HTR-8/SVneo (cell line): ENCODE measurements at places on chromosomes 13 and 19.
A peak's percentile ranks its signal among the peaks of the same experiment; 100 is the strongest.

DNA sequence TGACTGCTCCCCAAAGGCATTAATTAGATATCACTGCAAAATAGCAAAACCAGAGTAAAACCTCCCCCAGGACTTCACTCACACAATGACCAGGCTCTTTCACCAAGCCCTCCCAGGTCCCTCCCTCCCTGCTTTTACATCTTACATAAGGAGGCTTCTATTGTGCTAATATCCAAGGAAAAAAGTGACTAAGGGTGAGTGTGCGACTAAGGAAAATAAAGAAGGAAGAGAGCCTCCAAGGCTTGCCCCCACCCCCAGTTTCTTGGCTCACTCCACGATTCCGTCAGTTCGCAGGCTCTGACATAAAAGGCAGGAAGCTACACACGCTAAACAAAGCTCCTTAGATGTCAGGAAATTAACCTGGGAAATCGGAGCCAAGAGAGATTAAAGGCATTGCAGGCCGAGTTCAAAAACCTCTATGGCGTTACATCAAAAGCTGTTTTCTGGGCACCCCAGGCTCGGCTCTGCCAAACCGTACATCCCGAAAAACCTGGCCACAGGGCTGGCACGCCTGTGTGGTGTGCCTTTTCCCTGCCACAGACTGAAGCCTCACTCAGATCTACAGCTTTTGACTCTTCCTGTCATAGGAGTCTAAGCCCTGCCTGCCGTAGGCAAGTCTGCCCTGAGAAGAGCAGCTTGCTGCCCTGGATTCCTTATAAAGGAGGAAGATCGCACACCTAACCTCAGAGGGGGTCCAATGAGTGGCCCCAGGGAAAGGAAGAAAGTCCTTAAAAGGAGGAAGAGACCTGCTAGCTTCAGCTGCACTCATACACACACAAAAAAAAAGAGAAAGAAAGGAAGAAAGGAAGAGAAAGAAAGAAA, 67.0 kb upstream of the SERP2 start:
- DNase-seq = peak; percentile 26

GRCh38 chr13:21328836-21329477, 130.1 kb downstream of the ZDHHC20 start:
- no peak for DNase-seq

- no peak for DNase-seq
These were observed 69.9 kb downstream of the TSC22D1 start for GRCh38 chr13:44506251-44506650.

- no peak for DNase-seq
These were observed 14.6 kb downstream of the KBTBD7 start for GRCh38 chr13:41179593-41180250.

- DNase-seq = no peak
These were observed 351.2 kb upstream of the ARGLU1 start for GRCh38 chr13:106919133-106919532.

GRCh38 chr13:96248103-96248502, 158.2 kb downstream of the HS6ST3 start:
- no peak for DNase-seq

DNA sequence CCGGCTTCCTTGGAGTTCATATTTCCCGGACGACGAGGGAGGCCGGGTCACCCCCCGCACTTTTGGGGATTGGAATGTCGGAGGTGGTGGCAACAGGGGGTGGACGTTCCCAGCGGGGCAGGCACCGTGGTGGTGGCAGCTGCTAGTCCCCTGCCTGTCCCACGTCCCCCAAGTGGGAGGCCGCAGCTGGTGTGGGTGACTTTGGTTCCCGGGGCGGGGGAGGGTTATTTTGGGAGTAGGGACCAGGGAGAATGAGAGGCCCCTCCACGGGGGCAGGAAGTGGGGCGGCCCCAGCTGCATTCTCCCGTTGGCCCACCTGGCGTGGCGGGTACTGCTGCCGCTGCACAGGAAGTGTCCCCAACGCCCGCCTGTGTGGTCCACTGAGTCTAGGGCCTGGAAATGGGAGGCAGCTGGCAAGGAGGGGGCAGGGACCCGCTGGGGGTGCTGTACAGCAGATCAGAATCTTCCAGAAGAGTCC, 11.1 kb upstream of the PLIN3 start:
- no peak for DNase-seq

DNA sequence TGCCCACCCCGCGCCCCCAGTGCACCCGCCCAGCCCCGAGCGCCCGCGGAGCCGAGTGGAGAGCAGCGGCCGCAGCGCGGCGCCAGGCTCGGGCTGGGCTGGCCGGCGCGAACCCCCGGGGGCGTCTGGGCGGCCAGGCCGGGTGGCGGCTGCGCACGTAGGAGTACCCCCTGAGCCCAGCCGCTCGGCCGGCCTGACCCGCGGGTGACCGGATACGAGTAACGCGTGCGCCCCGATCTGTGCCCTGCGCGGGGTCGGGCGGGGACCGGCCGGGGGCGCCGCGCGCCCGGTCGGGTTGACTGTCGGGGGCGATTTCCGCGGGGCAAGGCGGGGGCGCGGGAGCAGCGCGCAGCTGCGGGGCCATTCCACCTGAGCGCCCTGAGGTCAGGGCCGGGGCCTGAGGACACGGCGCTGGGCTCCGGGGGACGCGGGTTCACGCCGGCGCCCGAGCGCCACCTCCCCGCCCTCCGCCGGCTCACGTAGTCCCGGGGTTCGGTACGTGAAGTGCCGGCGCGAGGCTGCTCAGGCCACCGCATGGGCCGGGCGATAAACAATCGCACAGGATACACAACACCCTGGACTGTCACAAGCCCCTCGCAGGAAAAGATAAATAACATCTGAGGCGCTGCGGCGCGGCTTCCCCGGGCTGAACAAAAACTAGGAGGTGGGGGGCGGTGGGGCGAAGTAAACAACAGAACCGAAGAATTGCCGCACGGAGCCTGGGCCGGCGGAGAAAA, 37.6 kb upstream of the FLT1 start:
- DNase-seq = no peak

DNA sequence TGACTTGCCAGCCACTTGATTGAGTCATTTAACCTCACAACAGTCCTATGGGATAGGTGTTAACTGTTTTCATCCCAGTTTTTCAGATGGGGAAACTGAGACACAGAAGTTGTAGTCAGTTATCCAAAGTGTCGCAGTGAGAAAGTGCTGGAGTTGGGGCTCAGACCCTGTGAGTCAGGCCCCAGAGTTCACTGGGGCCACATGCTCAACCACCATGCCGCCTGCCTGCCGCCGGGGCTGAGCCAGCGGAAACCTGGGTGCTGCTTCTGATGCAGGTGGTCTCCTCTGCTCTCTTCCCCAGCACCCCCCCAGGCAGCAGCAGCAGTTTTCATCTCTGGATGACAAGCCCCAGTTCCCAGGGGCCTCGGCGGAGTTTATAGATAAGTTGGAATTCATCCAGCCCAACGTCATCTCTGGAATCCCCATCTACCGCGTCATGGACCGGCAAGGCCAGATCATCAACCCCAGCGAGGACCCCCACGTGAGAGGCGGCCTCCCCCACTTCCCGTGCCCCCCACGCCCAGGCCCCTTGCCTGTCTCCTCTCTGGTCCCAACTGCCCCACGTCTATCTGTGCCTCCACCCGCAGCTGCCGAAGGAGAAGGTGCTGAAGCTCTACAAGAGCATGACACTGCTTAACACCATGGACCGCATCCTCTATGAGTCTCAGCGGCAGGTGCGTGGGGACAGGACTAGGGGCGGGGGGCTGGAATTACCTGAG, 12.9 kb downstream of the BCKDHA start:
- no peak for DNase-seq

DNA sequence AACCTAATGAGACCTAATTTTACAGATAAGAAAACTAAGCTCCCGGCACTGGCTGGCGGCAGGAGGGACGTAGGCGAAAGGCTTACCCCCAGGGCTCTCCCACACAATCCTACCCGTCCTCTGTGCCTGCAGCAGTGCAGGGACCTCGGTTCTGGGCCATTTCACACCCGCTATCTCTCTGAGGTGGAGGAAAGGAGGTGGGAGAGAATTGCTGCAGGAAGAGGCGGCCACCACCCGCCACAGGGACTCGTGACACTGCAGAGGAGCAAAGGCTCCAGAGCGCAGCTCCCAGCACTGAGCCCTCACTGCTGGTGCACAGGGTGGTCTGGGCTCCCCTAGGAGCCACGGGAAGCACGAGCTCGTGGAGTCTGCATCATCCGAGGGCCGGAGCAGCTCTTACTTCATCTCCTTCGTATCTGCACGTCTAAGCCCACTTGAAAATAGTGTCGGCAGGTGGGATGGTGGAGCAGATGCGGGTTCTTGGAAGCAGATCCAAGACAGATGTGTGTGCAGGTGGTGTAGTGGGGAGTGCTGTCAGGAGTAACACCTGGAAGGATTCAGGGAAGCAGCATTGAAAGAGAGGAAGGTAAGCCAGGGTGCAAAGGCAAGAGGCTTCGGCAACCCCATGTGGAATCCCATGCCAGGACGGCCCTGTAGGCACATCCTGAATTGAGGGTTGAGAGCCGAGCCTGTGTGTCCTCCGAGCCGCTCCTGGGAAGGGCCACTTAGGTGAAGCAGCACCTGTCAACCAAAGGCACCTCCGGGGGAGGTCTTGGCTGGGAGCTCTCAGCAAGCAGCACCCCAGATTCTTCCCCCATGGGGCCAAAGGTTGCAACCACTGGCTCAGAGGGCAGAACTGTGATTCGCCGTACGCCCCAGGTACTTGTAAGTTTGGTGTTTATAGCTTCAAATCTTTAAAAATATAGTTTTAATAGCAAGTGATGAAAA, 115.8 kb upstream of the SPACA7 start:
- no peak for DNase-seq

GRCh38 chr13:31301119-31301518, 101.3 kb downstream of the B3GLCT start:
- DNase-seq = no peak

- no peak for DNase-seq
These were observed 10.5 kb downstream of the GNG7 start for GRCh38 chr19:2691951-2692350.

GRCh38 chr13:63299866-63300394, 1884.3 kb upstream of the PCDH20 start:
- no peak for DNase-seq

GRCh38 chr19:35437406-35437951, 10.6 kb upstream of the FFAR2 start:
- no peak for DNase-seq

DNA sequence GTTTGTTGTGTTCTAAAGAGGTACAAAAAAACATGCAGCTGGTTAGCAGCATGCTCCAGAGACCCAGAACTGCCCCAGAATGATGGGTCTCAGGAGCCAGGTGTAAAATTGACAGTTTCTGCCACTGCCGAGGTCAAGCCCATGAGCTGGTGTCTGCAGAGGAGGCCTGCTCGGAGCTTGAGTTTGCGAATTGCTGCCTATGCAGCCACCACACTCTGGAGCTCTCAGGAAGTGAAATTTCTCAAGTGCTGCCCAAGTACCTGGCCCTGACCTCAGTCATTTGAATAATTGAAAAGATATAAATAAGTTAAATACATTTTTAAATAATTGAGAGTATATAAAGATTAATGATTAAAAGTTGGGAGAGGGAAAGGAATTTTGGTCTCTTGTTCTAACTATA, 66.4 kb downstream of the ZAR1L start:
- no peak for DNase-seq

DNA sequence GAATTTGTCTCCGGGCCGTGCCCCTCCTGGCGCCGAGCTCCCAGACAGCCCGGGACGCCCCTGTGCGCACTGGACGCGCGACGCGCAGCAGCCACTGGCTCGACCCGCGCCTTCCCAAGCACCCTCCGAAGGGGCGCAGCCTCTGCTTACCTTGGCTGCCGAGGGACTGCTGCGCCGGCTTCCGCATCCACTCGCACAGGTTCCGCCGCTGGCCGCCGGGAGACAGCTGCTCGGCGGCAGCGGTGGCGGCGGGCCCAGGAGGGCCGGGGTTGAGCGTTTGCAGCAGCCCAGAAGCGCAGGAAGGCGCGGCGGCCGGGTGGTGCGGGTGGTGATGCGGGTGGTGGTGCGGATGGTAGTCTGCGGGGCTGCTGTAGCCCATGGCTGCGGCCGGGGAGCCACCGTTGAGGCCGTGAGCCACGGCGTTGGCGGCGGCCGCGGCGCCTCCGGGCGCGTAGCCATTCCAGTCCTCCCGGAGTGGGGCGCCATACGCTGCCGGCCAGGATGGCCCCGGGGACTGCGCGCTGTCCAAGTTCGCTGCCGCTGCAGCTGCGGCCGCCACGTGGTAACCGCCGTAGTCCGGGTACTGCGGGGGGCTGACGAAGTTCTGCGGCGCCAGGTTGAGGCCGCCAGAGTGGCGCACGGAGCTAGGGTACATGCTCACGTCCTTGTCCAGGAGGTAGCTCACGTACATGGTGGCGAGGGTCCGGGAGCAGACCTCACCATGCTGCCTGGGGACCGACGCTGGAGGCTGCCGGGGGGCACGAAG, 616 bp downstream of the CDX2 start:
- no peak for DNase-seq

GRCh38 chr13:52155177-52155576, 4.2 kb downstream of the NEK3 start:
- no peak for DNase-seq

DNA sequence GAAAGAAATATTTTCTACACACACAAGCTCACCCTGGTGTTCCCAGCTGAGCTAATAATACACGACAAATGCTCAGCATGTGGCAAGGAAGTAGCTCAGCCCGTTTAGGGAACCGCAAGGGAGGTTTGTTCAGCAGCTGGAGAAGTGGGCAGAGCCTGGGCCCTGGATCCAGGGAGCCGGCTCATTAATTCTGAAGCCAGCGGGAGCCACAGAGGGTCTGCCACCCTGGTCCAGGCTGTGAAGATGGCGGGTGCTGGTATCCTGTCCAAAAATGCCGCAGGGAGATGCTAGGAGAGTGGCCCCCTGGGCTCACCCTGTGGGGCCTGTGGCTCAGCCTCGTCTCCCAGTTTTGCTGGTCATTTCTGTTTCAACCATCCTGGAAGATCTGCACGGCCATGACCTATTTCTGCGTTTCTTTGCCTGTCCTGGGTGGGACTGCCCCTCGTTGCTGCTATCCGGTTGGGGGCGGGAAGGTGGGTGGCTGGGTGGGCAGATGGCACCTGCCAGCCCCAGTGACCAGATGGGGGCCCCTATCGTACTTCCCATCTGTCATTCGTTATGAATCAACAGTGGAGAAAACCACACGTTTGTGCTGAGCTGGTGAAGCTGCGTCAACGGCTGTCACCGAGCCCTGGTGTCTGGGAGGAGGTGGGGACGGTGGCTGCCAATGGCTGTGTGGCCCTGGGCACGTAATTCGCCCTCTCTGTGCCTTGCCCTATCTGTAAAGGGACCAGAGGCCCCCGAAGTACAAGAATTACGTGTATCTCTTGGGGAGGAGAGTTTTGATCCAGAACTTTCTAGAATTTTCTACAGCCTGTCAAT, 2.7 kb upstream of the GNA15 start:
- DNase-seq = no peak

DNA sequence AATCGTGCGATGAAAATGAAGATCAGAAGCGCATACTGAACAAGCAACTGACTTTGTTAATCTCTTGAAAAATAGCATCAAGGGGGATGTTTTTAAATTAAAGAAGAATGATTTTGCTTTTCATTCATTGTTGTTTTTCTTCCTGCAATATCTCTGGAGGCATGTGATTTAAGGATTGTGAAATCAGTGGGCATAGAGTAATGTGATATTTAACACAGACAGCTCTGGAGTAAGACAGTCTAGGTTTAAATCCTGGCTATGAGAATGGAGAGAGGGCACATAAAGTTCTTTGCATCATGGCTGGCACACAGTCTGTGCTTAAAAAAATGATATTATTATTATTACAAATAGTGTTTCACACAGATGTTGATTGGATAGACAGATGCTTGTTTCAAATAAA, 243.1 kb upstream of the NBEA start:
- no peak for DNase-seq
